ENCODE measurements at places on chromosomes 16 and 17.

GRCh38 chr17:50889528-50890118 lies 23.5 kb upstream of the TOB1 start:
- no peak for DNase-seq

DNA sequence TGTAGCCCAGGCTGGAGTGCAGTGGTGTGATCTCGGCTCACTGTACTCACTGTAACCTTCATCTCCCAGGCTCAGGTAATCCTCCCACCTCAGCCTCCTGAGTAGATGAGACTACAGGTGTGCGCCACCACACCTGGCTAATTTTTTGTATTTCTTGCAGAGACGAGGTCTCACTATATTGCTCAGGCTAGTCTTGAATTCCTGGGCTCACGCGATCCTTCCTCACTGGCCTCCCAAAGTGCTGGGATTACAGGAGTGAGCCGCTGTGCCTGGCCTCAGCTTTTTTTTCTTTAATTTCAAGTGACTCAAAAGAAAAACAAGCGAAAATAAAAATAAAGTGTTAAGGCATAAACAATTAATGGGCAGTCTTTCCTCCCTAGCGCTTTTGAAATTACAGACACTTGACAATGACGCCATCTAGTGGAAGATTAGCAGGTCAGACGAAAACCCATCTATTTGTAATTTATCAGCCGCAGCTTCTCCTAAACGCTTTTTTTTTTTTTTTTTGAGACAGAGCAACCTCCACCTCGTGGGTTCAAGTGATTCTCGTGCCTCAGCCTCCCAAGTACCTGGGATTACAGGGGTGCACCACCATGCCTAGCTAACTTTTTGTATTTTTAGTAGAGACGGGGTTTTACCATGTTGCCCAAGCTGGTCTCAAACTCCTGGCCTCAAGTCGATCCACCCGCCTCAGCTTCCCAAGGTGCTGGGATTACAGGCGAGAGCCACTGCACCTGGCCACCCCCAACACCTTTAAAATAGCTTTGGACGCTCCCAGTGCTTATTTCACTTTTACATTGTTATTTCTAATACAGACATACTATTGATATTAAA lies 28.1 kb upstream of the PECAM1 start:
- DNase-seq: no peak

- DNase-seq: no peak
These were observed 8.6 kb upstream of the LHX1 start for GRCh38 chr17:36928471-36929345.

GRCh38 chr16:89475144-89475543 lies 15.2 kb downstream of the ANKRD11 start:
- DNase-seq: no peak

DNA sequence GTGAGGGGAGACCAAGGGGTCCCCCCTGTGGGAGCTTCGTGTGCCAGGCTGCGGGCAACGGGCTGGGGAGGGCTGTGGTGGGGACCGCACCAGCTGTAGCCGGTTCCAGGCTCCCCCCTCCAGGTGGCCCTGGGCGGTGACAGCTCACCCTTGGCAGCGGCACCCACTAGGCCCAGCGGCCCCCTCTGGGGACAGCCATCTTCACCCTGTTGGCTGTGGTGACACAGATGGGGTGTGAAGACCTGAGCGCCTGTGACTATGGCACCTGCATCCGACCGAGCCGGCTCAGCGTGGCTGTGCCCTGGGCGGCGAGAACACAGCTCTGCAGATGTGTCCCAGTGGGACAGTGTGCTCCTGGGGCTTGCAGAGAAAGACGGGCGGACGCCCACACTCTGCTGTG lies 1.1 kb upstream of the C1QTNF8 start:
- DNase-seq: no peak

DNA sequence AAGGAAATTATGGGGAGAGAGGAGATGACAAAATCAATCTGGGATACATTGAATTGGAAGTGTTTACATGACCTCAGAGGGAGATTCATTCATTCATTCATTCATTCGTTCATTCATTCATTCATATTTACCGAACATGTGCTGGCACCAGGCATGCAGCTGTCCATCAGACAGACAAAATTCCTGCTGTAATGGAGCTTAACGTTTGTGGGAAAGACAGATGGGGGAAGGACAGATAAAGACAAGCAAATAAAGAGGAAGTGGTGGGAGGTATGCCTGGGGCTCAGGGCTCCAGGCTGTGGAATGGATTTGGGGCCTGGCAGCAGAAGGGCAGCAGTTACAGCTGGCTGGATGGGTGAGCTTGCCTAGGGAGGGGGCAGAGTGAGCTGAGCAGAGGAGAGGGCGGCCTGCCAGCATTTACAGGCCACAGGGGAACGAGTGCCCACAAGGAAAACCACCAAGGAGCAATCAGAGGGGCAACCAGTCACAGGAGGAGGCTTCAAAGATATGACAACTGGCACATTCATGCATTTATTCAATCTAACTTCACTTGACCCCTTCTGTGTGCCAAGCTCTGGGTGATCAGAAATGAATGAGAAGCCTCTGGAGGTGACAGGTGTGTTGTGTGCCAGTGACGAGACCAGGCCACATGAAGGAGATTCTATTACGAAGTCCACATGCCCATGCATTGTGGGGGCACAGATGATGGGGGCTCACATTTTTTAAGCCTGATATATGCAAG lies 48.5 kb downstream of the ARHGAP27 start:
- DNase-seq: no peak

- DNase-seq: no peak
These were observed 20.2 kb upstream of the MAPT start for GRCh38 chr17:45874151-45874550.

DNA sequence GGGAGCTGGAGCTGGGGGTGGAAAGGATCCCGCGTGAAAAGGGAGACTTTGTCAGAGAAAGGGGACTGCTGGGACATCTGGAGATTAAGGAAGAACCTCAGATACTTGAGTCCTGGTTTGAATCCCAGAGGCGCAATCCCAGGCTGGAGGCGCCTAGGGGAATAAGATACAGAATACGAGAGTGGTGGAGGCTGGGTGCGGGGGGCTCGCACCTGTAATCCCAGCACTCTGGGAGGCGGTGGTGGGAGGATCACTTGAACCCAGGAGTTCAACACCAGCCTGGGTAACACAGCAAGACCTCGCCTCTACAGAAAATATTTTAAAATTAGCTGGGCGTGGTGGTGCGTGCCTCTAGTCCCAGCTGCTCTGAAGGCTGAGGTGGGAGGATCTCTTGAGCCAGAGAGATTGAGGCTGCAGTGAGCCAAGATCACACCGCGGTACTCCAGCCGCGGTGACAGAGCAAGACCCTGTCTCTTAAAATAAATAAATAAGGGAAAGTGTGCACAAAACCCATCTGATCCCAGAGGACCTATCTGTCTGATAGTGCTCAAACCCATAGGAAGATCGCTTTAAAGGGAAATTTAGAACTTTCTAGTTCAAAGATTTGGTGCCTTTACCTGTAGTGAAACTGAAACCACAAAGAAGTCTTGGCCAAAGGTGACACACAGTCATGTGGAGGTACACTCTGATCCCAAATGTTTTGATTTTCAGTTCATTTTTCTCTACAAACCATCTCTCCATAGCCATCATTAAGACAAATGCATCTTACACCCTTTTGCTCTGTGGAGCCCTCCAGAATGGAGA lies 617 bp upstream of the SCRN2 start:
- DNase-seq: no peak

DNA sequence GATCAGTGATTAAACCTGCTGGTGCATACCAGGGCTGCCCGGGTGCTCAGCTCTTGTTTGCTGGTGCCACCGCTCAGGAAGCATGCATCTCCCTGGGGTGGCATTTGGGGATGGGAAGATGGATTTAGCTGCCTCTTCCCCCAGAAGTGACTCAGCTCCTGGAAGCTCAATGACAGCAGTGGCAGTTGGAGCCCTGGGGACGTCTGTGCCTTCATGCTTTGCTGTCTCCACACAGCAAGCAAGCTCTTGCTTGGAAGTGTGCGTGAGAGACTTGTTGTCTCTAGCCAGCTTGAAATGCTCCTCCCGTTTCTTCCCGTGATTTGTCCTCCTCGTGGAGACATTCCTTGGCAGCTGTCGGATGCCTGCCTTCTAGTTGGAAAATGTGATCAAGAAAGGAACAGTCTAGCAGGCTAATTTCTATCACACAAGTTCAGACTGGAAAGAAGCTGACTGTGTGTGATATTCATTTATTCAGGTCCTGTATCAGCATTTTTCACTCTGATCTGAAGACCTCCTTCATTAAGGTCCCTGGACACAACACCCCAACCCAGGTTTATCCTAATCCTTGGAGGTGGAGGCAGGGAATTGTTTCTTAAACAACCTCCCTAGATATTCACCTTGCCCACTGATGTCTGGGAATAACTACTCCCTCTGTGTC lies 73.0 kb downstream of the BMERB1 start:
- DNase-seq: no peak

GRCh38 chr17:57505841-57506773 lies 239.0 kb downstream of the CCDC182 start:
- no peak for DNase-seq

GRCh38 chr16:75074920-75075687 lies 41.5 kb downstream of the LDHD start:
- DNase-seq: no peak

- DNase-seq: no peak
These were observed 207.7 kb downstream of the LAT start for GRCh38 chr16:29192329-29193247.

- no peak for DNase-seq
These were observed 19.6 kb upstream of the P2RX1 start for GRCh38 chr17:3935825-3936355.

- DNase-seq: no peak
These were observed 947 bp downstream of the DDX42 start for GRCh38 chr17:63774969-63775265.

DNA sequence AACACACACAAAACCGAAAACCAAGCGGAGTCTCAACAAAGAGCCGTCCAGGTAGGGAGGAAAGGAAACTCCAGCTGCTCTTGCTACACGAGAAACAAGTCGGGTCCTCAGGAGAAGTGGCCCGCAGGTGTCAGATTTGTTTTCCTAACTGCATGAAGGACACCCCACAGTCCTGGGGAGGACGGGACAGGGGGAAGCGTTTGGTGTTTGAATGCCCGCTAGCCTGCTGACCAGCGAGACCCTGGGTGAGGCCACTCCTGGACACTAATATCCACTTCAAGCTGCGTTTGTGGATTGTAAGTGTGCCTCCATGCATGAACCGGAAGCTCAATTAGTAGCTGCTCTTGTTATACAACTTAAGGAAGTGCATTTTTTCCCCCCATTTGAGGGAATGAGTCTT lies 299.5 kb downstream of the MAF start:
- DNase-seq: no peak

GRCh38 chr17:65182233-65182632 lies 45.1 kb downstream of the RGS9 start:
- DNase-seq: no peak

- peak; percentile 58 for DNase-seq
These were observed at the start of gene CENPV for GRCh38 chr17:16353317-16354174. TSS of gene CENPV (minus strand) at chr17:16353469. CDS start at chr17:16353436, 33 bp downstream.

DNA sequence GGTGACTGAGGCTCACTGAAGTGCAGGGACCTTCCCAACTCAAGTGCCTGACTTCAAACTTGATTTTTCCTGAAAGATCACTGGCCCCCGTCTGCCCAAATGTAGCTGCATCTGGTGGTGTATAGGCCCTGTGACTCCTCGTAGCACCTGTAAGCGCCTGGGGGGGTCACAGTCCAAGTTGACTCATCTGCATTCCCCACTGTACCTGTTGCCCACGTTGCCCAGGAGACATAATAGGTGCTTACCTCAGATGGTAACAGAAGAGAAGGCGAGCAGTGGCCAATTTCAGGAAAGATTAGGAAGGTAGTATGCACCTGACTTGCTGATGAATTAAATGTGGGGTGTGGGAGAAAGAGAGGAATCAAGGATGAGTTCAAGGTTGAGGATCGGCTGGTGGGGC lies 44.1 kb upstream of the EMP2 start:
- DNase-seq: no peak

DNA sequence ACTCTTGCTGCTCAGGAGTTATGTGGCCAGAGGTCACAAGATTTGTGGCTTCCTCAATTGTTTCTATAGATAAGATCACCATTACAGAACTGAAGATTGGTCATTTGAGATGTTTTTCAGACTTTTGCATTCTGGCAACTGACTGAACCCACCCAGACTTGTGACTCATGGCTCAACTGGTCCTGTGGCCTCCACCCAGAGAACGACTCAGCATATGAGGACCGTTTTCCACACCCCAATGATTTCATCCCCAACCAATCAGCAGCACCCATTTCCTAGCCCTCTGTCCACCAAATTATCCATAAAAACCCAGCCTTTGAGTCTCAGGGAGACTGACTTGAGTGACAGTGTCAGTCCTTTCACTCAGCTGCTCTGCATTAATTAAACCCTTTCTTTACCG lies 143.2 kb upstream of the ASIC2 start:
- no peak for DNase-seq

DNA sequence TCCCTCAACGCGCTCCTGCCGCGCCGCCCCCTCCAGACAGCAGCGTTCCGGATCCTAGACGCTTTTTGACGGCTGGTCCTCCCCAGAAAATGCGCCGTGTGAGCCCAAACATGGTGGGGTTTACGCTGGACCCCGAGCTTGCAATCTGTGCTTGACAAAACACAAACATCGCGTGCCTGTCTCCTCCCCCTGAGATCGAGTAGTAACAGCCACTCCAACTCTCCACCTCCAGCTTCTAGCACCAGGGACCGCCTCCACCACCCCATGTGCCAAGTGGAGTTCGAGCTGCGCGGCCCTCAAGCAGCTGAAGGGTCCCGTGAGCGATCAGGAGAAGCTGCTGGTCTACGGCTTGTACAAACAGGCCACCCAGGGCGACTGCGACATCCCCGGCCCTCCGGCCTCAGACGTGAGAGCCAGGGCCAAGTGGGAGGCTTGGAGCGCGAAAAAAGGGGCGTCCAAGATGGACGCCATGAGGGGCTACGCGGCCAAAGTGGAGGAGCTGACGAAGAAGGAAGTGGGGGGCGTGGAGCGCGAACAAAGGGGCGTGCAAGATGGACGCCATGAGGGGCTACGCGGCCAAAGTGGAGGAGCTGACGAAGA lies 656 bp upstream of the GEMIN4 start:
- DNase-seq: no peak

DNA sequence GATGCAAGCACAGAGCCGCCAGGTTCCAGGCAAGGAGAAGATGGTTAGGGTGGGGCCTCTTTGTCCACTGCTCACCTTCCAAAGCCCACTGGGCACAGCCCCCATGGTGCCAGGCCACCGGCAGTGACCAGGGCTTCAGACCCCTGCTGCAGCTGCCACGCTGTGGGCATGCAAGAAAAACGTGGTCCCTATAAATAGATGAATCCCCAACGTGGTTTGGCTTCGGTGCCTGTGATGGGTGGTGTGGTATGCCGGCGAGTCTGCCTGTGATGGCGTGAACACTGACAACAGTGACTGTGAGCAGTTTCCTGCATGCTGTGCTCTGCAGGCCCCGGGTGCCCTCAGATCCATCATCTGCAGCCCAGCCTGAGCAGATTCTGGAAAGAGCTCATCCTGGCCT lies 36.6 kb downstream of the RAB11FIP4 start:
- no peak for DNase-seq

GRCh38 chr16:63563819-63564505 lies 1527.7 kb upstream of the CDH8 start:
- DNase-seq: no peak

All from neural crest cell (in vitro differentiated cells).